ENCODE measurements at places on chromosomes 1 and 21. TPM values are rescaled to one million over a fixed set of nuclear protein-coding genes. Genes with fewer than 3 reads are reported as not detected.

The CDC73 gene
- 79.8 TPM for total RNA-seq

The GPR157 gene
- total RNA-seq: 8.1 TPM

The NUDT17 gene
- total RNA-seq: 4.6 TPM

The ALPL gene
- not detected for total RNA-seq

The DMRTA2 gene
- total RNA-seq: not detected

The NBPF4 gene
- total RNA-seq: not detected

The GBP6 gene
- not detected for total RNA-seq

The KRTAP10-1 gene
- not detected for total RNA-seq

The HUNK gene
- total RNA-seq: not detected

The MMEL1 gene
- not detected for total RNA-seq

The F13B gene
- total RNA-seq: not detected

The RGS1 gene
- not detected for total RNA-seq

The UBASH3A gene
- total RNA-seq: not detected

The CSF3R gene
- total RNA-seq: not detected

The ADAMTS5 gene
- 0.10 TPM for total RNA-seq

The AGBL4 gene
- not detected for total RNA-seq

The MPL gene
- total RNA-seq: not detected

The SPATA21 gene
- not detected for total RNA-seq

The CYP4A22 gene
- total RNA-seq: not detected

The HFM1 gene
- not detected for total RNA-seq

The PGBD5 gene
- 0.83 TPM for total RNA-seq

The KRTAP19-1 gene
- not detected for total RNA-seq

The UTS2 gene
- total RNA-seq: not detected

The SLC6A17 gene
- total RNA-seq: not detected

The ANKRD34A gene
- total RNA-seq: 3.1 TPM

The CAMK2N1 gene
- 9.7 TPM for total RNA-seq

The OR2G6 gene
- total RNA-seq: not detected

The SPATA17 gene
- total RNA-seq: 4.5 TPM

The SPATA46 gene
- not detected for total RNA-seq

The HES3 gene
- total RNA-seq: not detected

The IVL gene
- 0.33 TPM for total RNA-seq

The UCK2 gene
- total RNA-seq: 108 TPM

The SPTA1 gene
- total RNA-seq: not detected

The PIAS3 gene
- total RNA-seq: 34.3 TPM

The PTGS2 gene
- 17.6 TPM for total RNA-seq

The CYP2J2 gene
- 0.42 TPM for total RNA-seq

The PRR9 gene
- not detected for total RNA-seq

The SPRR3 gene
- total RNA-seq: not detected

The CLIC6 gene
- not detected for total RNA-seq

The ALX3 gene
- total RNA-seq: not detected

The BRDT gene
- total RNA-seq: not detected

The GPR37L1 gene
- total RNA-seq: not detected

The OPTC gene
- total RNA-seq: not detected

The SMCP gene
- total RNA-seq: not detected

The FOXE3 gene
- total RNA-seq: not detected

The AHCTF1 gene
- total RNA-seq: 112 TPM

The DISP1 gene
- total RNA-seq: 7.6 TPM

The TENT5C gene
- total RNA-seq: not detected

The CBS gene
- total RNA-seq: 71.2 TPM

The AGMAT gene
- total RNA-seq: not detected

The MANEAL gene
- total RNA-seq: 11.6 TPM

The MAGI3 gene
- total RNA-seq: 14.3 TPM

The RORC gene
- total RNA-seq: 0.40 TPM

The TRNP1 gene
- 59.2 TPM for total RNA-seq

The CAPN8 gene
- total RNA-seq: 1.0 TPM

The NDUFS2 gene
- total RNA-seq: 139 TPM

The ABCG1 gene
- 28.7 TPM for total RNA-seq

The SLC30A10 gene
- total RNA-seq: not detected

The RAB42 gene
- total RNA-seq: not detected
